ENCODE measurements at places on chromosomes 1 and 21.

DNA sequence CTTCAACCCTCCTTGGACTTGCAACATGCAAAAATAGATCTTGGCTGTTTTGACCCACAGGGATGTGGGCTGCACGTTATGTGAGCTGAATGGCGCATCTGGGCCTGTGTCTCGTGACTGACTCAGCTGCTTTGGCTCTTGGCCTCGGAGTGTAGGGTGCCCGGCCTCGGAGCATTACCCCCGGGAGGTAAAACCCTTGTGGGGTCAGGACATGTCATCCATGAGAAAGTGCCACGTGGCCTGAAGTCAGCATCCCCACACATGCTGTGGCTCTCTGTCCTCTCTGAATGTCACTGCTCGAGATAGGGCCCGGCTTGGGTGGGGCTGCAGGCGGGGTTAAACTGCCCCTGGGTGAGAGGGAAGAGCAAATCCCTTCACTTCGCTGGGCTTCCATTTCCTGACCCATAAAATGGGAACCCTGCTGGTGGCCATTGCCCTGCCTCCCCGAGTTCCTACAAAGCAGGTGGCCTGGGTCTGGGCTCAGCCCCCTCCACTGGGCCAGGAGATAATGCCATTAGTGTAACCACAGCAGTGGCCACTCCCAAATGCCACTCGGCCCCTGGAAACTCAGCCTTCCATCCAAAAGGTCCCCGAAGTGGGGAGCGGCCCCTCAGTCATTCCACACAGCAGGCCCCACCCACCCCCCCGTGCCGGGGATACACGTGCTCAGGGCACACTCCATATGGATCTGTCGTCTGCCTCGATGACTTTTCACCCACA is 22.8 kb upstream of the TSPEAR start:
- DNase-seq: no peak

- DNase-seq: no peak
These were observed 566.2 kb upstream of the RGS18 start for GRCh38 chr1:191592039-191592438.

DNA sequence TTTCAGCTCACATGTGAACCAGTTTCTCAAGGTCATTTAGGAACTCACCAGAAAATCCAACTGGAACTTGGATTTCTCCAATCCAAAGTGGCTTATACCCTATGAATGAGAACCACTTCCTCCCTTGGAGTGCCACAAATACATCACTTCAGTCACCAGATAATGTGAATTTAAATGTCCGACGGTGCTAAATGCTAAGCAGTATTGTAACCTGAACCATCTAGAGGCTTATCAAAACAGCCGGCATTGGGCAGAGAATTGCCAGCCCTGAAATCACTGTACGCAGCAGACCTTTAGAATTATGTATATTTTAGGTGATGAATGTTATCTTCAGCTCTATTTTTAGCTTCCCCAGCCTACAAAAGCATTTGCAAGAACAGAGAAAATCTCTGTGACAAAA is 76.8 kb upstream of the COX20 start:
- DNase-seq: no peak

DNA sequence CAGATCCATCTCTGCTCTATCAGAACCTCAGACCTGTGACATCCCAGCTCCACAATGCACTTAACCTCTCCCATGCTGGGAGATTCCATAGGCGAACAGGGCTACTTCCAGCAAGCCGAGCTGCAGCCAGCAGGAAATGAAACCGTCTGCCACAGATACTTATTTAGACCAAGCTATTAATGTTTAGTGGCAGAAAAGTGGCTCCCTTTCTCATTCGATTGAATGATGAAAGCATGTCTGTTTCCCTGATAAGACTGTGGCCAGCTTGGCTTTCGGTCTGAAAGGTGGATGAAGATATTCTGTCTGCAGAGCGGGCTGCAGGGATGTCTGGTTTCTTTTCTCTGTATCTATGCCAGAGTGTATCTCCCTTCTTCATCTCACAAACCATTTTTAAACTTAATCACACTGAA is 146.4 kb downstream of the GREM2 start:
- no peak for DNase-seq

DNA sequence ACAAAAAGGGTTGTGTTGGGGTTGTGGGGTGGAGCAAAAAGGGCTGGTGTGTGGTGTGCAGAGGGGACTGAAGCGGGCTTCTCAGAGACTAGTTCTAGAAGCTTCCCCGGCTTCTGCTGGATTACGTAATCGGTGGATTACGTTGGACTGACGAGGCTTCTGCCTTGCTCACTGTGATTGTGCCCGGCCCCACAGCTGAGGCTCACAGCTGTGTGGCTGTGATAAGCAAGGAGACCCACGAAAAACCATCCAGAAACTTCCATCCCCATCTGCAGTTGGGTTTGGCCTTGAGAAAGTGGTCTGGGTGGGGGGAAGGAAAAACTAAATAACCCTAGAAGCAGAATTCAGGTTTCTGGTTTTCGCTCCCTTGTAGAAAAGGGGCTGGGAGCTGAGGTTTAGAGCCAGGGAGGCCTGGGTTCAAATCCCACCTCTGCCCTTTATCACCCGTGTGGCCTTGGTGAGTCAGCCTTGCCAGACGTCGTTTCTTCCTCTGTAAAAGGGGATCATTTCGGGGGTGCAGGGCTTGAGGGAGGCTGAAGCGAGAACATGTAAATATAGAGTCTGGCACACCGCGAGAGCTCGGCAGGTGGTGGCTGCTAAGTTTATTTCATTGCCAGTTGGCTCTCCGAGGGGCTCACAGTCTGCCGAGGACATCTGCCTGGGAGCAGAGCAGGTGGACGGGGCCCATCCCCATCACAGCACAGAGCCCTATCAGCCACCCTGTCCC is 30.4 kb upstream of the DISP3 start:
- DNase-seq: no peak

DNA sequence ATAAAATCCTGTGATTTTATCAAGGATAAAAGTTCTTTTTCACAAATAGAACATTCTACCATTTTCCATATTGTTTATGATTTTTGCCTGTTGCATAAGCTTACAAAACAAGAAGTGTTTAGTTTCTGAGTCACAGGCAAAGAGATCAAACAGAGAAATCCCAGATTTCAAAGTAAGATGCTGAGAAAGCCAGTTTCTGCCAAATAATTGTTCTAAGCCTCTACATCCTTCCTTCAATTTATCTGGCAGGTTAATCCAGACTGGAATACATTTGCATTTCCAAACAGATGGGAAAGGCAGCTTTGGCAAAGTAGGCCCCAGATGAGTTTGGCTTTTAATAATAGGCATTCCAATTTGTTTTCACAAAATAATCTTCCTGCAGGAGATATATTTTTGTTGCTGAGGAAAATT is 2.5 kb downstream of the SLC1A7 start:
- DNase-seq: no peak

Data from activated naive CD4-positive, alpha-beta T cell (primary cell).